Activated CD4-positive, alpha-beta T cell treated with anti-CD3 and anti-CD28 coated beads, Interleukin-2, amount 10 ng/mL, durations not matched to agents 7 days and 5 days (primary cell): ENCODE measurements at places on chromosomes 6 and 20. TPM values are rescaled to one million over a fixed set of nuclear protein-coding genes. Genes with fewer than 3 reads are reported as not detected.

IL17A gene
- 0.82 TPM for total RNA-seq

TUBB2B gene
- total RNA-seq, result not detected

CTAGE9 gene
- not detected for total RNA-seq

LY6G5B gene
- total RNA-seq, result 26.0 TPM

C6orf163 gene
- 2.0 TPM for total RNA-seq

DNA sequence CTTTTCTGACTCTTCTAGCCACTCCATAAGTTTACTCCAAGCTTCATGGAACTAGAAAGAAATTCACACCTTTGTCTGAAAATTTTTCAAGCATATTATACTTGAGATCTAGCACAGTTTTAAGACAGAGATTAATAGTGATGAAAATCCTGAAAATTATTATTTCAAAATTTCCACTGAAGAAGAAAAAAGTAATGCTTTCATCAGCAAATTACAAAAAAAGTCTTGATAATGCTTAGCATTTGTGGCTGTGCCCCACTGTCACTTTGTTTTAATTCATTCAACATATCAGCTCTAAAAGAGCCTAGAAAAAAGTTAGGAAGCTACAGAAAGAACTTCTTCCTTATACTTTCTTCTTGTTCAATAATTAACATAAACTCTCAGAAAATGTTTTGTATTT is 153.1 kb downstream of the DST start:
- no peak for DNase-seq

DNA sequence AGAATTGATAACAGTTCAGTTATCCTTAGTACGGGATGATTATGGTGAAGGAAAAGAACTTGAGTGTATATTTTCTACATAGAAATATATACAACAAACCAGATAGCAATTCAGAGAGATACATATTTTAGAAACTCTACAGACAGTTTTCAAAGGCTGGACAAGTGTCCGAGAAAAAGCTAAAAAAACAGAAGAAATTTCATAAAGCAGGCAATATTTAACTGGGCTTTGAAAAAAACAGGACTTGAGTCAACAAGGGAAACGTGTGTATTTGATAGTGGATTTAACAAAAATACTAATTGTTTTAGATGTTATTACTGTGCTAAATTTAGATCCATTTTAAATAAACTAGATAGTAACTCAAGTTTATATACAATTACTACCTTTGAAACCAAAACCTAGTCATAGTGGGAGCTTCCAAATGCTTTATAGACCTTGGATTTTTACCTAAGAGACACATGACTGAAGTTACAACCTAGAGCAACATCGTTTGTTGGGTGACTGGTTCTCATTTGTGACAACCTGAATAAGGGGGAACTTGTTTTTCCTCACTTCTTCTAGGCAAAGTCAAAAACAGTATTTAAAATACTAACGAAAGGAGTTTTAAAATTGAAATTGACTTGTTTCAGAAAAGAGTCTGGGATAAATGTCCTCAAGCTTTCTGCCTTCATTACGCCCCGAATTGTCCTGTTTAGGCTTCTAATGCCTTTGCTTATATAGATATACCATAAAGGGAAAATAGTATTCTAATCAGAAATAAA is 116.7 kb upstream of the PRSS16 start:
- no peak for DNase-seq

DNA sequence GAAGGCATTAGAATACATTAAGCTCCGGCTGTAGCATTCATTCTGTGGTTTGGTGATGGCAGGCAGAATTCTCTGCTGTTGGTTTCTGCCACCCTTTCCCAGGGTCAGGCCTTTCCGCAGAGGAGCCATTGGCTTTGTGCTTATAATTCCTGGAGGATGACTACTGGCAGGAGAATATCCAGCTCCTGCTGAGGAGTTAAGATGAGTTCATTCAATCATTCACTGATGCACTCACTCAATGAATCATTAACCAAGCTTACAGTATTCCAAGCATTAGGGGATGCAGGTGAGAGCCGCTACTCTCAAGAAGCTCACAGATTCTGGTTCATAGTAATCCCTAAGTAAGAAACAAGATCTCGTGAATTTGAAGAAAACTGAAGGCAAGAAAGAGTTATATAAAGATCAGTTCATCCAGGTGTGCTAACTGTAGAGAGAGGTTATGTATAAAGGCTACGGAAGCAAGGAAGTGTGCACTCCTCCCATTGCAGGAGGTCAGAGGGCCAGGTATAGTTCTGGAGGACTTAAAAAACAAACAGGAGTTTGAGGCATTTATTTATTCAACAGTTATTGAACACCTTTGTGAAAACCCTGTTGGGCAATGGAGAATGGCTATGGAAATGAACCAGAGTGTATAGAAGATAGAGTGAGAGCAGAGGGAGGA is 75.5 kb downstream of the HMGN3 start:
- DNase-seq, result no peak

DNA sequence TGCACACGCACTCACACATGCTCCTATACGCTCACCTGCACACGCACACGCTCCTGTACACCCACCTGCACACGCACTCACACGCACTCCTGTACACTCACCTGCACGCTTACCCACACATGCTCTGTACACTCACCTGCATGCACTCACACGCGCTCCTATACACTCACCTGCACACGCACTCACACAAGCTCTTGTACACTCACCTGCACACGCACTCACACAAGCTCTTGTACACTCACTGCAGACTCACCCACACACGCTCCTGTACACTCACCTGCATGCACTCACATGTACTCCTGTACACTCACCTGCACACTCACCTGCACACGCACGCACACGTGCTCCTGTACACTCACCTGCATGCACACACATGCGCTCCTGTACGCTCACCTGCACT is 22.0 kb upstream of the TAF4 start:
- no peak for DNase-seq

DNA sequence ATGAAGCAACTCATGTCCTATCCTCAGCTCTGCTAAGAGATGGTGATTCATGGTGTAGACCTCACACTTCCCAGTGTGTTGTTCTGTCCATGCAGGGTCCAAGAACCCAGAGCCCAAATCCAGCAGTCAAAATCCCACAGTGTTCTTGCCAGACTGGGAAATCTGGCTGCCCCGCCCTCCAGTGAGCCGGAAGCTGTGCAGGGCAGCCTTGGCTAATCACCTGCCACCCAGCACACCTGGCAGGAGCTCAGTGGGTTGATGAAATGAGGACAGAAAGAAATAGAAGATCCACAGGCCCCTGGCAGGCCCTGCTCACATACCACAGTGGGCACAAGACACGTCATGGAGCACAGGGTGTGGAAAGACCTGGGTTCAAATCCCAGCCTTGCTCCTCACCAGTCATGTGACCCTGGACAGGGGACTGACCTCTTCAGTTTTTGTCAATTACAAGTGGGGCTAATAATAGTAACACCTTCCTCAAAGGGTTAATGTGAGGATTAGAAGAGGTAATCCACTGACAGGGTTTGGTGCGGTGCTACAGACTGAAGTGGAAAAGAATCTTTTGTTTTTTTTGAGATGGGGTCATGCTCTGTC is 13.6 kb upstream of the GUCA1A start:
- DNase-seq, result no peak

GRCh38 chr6:107620732-107621131 is 130.8 kb downstream of the SOBP start:
- no peak for DNase-seq

DNA sequence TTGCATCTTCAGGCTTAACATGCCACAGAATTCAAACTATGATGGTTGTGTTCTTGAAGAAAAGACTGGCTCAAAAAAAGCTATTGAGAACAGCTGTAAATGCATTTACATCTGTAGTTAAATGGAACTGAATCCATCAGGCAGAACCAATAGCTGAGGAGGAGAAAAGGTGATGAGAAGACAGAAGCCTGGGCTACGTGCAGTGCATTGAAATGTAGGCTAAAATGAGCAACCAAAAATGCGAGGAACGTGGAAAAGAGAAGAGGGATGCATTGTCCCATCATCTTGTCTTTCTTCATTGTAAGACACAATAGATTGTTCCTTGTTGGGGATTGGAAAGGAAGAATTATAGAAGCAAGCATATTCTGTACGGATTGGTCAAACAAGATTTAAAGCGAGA is 13.8 kb upstream of the HDDC2 start:
- no peak for DNase-seq

DNA sequence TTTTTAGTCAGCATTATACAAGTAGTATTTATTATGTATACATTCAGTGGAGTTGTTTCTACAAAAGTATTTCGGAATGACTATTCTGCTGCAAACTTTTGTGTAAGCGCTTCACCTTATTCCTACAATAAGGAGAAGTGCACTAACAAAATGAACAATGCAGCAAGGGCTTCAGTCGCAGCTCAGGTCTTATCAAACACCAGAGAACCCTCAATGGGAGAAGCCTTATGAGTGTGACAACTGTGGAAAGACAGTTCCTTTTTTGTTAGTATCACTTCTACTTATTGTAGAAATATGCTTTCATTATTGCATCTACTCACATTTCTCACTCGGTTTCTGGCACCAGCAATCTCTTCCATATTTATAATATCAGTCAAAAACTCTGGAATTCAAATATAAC is 18.8 kb downstream of the ZKSCAN3 start:
- DNase-seq, result no peak

- no peak for DNase-seq
Observed at GRCh38 chr20:39775110-39775509, 813.0 kb downstream of the DHX35 start.

DNA sequence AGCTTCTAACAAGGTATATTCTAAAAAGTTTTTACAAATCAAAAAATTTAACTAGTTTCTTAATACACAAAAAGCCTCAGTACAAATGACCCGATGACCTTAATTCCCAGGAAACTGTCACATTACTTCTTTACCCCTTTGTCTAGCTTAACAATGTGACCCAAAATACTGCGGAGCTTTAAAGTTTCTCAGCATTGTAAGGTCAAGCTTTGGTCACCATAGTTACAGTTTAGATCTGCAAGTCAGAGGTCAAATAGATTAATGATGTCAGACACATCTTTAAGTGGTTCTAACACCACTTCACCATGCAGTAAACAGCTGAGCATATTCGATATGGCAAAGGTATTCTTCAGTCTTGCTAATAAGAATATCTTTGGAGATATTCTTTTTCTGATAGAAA is 36.8 kb upstream of the FLRT3 start:
- DNase-seq, result no peak

- DNase-seq, result no peak
Observed at GRCh38 chr20:58459058-58459750, 56.0 kb downstream of the APCDD1L start.
